ENCODE measurements at places on chromosomes 6 and 20. TPM values are rescaled to one million over a fixed set of nuclear protein-coding genes. Genes with fewer than 3 reads are reported as not detected.
A peak's percentile ranks its signal among the peaks of the same experiment; 100 is the strongest.

GRCh38 chr6:159645640-159646039 is 47.4 kb downstream of the SOD2 start:
- DNase-seq = no peak

- no peak for DNase-seq
These were observed 54.9 kb downstream of the CPNE5 start for GRCh38 chr6:36784376-36784636.

DNA sequence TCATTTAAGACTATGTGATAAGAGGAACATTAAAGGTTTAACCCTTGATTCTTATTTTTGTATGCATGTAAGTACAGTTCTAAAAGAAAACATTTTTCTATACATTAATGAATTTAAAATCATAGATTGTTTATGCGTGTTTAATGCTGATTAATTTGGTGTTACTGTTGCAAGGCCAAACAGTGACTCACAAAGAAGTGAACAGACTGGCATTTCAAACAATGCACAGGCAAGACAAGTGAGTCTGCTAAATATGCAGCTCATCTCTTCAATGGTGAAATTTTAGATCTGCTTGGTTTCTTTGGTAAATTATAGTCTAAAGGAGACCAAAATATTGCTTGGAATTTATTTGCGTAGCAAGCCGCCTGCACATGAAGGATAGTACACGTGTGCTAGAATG is 417.4 kb upstream of the SOX4 start:
- DNase-seq = no peak

DNA sequence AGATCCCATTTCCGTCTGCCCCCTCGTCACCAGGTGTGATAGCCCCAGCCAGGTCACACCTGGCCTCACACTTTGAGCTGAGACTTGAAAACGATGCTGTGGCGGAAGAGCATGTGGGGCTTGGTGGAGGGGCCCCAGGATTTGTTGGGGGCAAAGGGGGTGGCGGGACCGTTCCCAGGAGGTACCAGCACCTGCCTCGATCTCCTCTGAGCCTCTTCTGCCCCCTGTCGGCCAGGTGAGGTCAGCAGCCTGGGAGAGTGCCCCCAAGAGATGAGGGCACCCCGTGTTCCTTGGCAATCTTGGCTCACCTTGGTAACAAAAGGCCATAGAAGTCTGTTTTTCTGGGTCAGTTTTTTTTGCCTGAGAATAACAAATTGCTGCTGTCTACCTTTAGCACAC is 25.4 kb downstream of the SPATA2 start:
- DNase-seq = peak; percentile 9

GRCh38 chr20:57919049-57919448 is 209.2 kb upstream of the PMEPA1 start:
- DNase-seq = no peak

GRCh38 chr6:32109114-32109764 is at the start of gene TNXB:
TSS of gene TNXB (minus strand) at chr6:32109338. CDS start at chr6:32098198, 11,140 bp downstream.
- DNase-seq = no peak

- no peak for DNase-seq
These were observed 46.3 kb downstream of the TBPL1 start for GRCh38 chr6:133999305-133999704.

The COL9A1 gene
- not detected for total RNA-seq

The FAM184A gene
- total RNA-seq = 14.3 TPM

The SIRPG gene
- not detected for total RNA-seq

Data from omental fat pad (tissue), 4 donors.